ENCODE measurements at places on chromosomes 12 and 14.

- DNase-seq: no peak
Observed at GRCh38 chr12:13784504-13784903, 196.9 kb downstream of the GRIN2B start.

DNA sequence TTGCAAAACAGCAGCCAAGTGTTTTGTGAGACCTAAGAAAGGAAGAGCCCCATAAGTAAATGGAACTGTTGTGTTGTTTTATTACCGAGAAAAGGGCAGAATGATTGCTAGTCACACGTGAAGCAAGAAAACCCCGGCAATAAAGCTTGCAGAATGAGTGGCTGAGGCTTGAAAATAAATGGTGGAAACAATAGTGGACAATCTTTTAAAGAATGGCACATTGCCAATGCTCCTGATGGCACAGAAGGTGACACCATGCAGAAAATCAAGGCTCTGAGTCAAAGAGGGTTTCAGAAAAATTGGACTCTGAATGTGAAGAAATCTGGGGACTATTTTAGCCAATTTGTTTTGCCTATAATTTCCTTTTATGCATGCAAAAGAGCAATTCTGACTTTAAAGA lies 4.0 kb upstream of the AQP2 start:
- no peak for DNase-seq

DNA sequence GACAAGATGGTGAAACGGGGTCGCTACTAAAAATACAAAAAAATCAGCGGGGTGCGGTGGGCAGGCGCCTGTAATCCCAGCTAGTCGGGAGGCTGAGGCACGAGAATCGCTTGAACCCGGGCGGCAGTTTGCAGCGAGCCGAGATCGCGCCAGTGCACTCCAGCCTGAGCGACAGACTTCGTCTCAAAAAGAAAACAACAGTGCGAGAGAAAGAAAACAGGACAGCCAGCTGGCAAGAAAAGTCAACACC lies 633 bp upstream of the RNU4-2 start:
- DNase-seq: no peak

DNA sequence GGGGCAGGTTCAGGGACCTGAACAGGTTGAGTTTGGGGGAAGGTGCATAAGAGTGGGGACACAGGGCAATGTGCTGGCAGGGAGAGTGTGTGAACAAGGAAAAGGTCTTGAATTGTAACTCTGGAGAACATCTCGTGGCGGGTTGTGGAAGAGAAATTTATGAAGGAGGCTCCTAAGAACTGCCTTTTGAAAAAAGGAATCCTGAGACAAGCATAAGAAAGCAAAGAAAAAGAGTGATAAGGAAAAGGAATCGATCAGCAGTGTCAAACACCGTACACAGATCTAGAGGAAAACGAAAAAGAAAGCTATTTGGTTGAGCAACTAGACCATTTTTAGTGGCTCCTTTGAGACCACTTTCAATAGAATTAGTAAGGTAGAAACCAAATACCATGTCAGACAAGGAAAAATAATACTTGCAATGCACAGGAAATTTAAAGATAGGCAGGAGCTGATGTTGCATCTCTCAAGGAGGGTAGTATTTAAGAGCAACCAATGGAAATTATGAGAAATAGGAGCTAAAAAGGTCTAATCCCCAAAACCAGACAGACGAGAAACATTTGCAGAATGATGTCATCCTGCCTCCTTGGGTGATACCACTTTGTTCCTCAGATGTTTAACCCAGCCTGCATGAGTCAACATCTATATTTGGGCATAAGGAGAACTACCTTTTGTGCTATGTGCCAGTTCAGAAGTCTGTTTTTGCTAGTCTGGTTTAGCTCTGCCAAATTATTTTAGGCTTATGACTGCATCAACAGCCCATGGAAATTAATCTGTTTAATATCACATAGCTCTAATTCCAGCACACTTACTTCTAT lies 64.5 kb upstream of the STK38L start:
- DNase-seq: no peak

DNA sequence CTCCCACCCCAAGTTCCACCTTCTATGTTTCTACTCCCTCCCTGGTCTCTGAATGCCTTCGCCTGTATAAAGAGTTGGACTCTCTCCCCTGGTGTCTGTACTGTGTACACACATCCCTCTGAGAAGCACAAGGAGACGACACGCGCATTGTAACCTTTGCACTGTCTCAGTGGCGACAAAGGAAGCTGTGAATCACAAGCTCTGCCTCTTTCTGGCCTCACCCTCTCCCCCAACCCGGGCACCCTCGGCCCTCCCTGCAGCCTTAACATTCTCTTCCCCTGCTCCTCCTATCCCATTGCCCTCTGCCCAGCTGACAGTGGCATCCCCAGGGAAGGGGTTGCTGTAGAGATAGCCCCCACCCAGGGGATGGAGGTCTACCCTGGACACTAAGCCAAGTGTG lies 2.5 kb upstream of the SMARCD1 start:
- DNase-seq: no peak

Measured in right atrium auricular region (tissue), 2 donors.